ENCODE measurements at places on chromosomes 7 and 10.

GRCh38 chr7:148906707-148907498, 22.8 kb upstream of the EZH2 start:
- DNase-seq: no peak

DNA sequence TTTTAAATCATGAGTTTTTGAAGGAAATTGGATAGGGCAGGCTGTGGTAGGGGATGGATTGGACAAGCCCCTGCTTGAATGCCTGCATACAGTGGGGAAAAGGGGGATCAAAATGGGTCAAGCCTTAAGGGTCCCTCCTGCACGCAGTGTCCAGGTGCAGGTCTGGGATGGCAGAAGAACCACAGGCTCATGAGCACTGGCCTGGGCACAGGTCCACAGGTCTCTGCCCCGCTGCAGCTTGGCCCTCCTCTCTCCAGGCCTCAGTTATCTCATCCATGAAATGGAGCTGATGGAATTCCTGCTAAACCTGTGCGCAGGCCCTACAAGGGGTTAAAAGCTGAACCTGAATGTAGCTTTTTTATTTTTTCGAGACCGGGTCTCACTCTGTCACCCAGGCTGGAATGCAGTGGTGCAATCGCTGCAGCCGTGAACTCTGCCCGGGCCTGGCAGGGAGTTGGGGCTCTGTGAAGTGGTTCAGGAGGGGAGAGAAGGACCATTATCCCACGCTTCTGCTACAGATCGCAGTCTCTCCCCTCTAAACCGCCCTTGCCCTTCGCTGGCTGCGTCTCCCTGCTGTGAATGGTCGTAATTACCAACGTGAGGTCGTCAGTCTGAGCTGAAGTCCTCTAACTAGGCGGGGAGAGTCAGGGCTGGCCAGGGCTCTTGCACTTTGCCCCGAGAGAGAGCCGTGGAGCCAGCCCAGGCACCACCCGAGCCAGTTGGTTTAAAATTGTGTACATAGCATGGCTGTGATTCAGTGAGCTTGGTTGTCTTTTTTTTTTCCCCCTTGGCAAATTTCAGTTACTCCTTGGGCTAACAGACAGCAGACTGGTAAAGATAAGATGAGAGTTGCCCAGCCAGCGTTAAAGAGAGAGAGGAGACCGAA, 77.5 kb upstream of the GTF2I start:
- peak; percentile 58 for DNase-seq

DNA sequence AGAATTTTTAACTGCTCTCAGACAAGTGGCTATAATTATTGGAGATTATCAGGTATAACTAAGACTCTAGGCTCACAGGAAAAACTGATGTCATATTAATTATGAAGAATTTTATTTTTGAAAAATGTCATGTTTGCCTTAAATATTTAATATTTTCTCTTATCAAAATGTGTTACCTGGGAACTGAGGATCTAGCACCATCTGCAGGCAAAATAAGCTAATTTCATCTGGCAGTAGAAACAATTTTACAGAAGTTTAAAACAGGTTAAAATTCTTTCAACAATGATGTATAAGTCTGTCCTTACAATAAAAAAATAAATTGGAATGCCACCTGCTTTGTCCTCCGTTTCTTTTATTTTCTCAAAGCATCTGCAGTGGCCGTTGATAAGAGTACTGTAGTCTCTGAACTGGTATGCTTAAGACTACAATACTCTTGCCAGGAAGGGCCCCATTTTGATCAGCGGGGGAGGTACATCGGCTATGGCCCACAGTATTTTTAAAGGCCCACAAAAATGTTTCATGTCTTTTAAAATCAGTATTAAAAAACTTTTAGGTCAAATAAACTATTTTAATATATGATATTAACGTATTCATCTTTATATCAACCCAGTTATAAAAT, 81.3 kb downstream of the VWDE start:
- peak; percentile 18 for DNase-seq

- peak; percentile 52 for DNase-seq
Observed at GRCh38 chr10:60208676-60209269, 180.9 kb downstream of the ANK3 start.

DNA sequence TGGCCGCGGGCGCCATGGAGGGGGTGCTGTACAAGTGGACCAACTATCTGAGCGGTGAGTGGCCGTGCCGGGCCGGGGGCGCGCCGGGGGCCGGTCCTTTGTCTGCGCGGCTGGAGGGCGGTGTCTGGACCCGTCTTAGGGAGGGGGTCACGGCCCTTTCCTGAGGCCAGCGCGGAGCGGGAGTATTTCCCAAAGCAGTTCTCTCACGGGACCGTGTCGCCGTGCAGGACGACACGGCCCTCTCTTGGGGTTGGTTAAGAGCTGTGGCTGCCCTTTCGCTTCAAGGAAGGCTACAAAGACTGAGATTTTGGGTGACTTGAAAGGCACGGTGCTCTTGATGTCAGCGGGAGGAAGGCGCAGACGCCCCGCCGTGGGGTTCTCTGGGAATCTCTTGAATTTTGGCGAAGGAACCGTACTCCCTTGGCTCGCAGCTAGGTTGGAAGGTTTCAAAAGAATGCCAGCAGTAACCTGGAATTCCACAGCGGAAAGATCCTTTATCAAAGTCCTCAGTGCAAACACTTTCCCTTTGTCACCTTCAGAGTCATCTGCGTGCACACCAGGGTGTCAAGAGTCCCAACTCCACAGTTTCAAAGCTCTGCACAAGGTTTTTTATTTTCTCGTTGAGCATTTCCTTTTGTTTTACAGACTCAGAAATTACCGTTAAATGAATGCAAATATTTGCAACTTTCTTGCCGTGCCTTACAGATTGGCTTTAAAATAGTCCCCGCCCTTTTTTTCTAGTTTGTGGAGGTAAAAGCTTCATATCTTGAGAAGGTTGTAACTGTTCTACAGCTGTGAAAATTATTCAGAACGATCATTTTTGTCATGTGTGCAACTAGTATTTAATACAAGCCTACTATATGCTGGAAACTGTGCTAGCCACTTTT, 780 bp downstream of the PLEKHA8 start:
- peak; percentile 55 for DNase-seq

- DNase-seq: peak; percentile 89
Observed at GRCh38 chr10:99983280-99983988, 26.3 kb downstream of the DNMBP start.

GRCh38 chr7:101186844-101187428, 6.8 kb upstream of the NAT16 start:
- DNase-seq: no peak

GRCh38 chr7:79868010-79868409, 266.6 kb upstream of the GNAI1 start:
- no peak for DNase-seq

DNA sequence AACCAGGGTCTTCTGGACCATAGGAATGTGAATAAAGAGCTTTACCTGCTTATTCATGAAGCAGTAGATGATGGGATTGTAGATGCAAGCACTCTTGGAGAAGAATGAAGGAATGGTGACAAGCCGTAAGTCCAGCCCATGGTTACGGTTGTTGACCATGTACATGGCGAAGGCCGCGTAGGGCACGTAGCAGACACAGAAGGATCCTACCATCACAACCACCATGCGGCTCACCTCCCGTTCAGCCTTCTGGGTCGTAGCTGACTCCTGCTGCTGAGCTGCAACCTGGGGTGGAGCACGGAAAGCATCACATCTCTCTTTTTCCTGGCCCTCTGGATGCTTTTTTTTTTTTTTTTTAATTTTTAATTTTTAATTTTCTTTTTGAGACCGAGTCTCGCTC, 2.0 kb downstream of the OPN1SW start:
- DNase-seq: no peak

DNA sequence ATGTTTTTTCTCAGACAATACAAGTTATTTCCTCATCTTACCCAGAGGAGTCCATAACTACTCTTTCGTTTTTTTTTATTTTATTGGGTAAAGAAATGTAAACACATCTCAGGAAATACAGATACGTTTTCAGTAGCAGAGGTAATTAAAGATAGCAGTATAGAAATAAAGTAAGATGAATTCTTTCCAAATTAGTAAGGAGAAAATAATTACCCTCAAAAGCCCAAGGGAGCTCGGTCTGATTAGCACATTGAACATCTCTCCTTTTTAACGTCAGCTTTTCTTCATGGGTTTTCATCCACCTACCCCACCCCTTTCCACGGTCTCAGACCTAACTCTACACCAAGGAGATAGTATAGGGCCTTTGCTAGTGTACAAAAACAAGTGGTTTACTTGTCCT, 294.2 kb downstream of the GRID1 start:
- no peak for DNase-seq

DNA sequence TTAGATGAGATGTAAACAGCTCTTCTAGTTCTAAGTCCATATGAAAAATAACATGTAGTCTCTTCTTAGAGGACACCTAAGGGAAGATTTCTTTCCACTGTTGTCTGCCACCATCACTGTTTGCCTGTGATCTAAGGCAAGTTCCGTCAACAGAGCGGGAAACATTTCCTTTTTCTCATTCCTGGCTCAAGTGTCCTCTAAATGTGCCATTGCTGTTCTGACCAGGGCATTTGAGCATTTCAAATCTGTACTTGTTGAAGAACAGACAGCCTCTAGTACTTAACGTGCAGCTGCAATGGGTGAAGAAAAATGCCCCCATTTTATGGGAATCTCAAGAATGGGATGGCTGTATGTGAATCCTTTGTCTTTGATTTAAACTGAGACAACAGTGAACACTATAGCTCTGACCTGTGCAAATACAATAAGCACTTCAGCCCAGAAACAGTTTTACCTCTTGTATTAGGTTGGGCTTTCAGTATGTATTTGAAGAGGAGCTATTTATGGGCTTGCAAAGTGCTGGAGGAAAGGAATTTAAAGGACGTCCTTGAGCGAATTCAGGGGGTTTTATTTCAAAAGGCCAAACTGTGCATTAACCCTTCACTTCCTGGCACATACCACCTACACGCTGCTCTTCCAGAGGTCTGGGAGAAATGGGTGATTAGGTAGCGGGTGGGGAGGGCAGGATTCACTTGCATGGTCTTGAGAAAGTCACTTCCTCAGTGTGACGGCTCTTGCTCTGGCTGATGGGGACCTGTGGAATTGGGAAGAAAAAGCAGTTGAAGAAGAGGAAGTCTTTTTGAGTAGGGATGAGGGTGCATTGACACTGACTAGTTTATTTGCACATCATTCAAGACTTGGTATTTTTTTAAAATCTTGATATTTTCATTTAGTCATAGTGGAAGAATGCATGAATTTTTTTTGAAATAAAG, 66.1 kb downstream of the THNSL1 start:
- DNase-seq: peak; percentile 25

GRCh38 chr10:28805390-28805789, 128.1 kb downstream of the BAMBI start:
- no peak for DNase-seq

DNA sequence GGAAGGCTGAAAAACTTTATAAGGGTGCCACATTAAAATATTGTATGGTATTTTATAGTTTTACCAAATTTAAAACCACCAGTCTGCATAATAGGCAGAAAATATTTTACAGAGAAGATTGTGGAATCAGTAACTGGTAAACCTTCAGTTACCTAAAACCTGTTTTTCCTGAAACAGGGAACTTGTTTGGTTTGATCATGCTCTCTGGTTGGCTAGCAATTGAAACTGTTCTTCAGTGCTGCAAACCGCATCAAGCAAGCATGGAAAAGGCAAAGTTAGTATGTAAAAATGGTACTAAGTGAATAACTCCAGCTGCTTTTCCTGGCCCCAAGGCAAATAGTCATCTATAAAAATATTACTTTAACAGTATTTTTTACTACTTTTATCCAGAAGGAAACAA, 316.9 kb upstream of the LRRN3 start:
- peak; percentile 11 for DNase-seq

DNA sequence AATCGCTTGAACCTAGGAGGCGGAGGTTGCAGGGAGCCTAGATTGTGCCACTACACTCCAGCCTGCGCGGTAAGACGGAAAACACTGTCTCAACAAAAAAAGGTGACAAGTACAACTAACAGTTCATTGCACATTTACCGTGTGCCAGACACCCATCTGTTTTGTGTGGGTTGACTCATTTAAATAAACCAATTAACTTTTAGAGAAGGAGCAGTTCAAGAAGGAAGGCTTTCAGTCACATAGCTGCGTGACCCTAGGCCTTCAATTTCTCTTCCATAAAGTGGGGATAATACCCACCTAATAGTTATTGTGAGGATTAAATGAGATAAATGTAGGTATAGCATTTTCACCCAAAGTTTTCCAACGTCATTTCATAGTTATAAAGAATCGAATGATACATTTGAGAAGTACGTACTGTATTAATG, 52.3 kb upstream of the KDM7A start:
- no peak for DNase-seq

GRCh38 chr7:41378156-41378555, 324.7 kb downstream of the INHBA start:
- DNase-seq: peak; percentile 52

GRCh38 chr10:84256510-84257342, 11.9 kb downstream of the RGR start:
- peak; percentile 41 for DNase-seq

DNA sequence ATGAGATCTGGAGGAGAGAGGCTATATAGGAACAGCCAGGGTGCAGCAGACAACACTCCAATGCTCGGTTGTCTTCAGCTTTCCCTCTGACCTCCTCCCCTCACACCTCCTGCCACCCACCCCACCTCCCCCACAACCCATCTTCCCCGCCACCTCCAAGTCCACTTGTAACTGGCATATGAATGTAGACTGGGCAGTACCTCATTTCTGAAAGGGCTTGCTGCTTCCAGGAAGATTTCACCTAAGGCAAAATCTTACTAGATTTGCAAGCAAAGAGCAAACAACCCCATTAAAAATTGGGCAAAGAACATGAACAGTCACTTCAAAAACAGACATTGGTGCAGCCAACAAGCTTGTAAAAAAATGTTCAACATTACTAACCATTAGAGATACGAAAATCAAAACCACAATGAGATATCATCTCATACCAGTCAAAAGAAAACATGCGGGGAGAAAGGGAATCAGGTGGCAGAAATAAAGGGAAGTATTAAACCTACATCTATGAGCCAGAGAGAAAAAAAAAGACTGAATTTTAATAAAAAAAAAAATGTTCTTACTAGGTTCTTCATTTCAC, 164.6 kb upstream of the C1GALT1 start:
- peak; percentile 16 for DNase-seq

- DNase-seq: no peak
Observed at GRCh38 chr7:158281441-158281840, 306.2 kb downstream of the PTPRN2 start.
